ENCODE measurements at places on chromosomes 1 and 21.

- no peak for DNase-seq
Measured at GRCh38 chr1:21903638-21904453, 33.3 kb downstream of the HSPG2 start.

- peak; percentile 17 for DNase-seq
Measured at GRCh38 chr1:103525114-103525606, 339 bp upstream of the RNPC3 start.

DNA sequence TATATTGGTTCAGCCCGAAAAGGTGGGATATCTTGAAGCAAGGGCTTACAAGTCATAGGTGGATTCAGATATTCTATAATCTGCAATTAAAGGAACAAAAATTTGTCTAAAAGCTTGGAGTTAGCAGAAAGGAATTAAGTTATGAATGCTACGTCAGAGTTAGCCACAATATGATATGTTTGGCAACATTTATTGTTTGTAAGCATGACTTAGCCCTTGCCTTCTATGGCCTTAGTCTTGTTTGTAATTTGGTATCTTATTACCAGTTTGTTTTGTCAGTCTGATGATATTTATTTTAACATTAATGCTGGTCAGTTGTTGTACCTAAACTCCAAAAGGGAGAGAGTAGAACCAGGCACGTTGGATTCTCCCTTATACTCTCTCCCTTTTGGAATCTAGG is 43.1 kb upstream of the SUCO start:
- DNase-seq, result no peak

DNA sequence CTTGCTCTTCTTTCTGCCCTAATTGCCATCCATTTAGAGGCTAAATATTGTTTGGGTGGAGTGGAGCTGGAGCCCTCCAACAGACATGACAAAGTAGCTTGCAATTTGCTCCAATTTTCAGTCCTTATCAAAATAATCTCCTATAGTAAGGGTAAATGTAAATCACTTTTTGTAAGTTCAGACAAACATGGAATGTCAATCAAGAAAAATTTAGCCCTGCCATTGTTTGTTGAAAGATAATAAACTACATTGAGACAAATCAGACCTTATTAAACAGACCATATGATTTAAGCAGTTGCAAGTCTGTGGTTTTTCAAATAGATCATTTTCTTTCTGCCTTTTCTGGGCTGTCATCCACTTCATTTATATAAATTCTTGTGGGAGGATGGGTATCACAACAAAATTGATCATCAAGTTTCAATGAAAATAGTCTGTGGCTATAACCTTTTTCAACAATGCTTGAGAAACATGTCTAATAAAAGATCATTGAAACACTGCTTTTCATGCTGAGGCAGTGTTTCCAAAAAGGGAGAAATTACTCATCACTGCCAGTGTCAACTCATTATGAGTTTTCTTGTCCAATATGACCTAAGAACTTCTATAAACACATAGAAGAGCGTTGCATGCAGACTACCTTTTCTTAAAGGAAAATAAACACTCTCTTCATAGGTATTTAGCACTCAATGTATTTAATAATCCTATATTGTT is 1152.0 kb upstream of the B3GALT2 start:
- DNase-seq, result no peak

DNA sequence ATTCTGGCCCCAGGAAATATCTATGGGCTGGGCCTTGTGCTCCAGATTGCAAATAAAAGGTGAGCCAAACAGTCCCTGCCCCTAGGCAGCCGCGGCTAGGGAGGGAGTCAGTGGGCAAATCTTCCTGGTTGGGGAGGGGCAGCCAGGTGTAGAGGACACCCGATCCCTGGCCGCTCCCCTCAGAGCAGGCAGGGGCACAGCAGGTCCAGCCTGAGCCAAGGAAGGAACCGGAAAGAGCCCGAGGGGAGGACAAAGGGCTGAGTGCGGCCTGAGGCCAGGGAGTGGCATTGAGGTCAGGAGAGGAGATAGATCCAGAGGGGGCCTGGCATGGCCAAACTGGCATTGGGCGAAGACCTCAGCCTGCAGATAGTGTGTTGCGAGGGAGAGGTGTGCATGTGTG is 36.6 kb upstream of the ARF1 start:
- no peak for DNase-seq

DNA sequence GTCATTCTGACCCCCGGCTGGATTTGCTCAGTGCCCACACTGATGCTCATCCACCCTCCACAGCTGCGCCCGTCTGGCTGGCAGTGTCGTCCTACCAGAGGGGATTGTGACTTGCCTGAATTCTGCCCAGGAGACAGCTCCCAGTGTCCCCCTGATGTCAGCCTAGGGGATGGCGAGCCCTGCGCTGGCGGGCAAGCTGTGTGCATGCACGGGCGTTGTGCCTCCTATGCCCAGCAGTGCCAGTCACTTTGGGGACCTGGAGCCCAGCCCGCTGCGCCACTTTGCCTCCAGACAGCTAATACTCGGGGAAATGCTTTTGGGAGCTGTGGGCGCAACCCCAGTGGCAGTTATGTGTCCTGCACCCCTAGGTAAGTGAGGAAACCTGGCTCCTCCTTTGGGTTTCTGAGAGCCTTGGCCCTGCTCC is 5.7 kb upstream of the EFNA4 start:
- DNase-seq, result no peak

DNA sequence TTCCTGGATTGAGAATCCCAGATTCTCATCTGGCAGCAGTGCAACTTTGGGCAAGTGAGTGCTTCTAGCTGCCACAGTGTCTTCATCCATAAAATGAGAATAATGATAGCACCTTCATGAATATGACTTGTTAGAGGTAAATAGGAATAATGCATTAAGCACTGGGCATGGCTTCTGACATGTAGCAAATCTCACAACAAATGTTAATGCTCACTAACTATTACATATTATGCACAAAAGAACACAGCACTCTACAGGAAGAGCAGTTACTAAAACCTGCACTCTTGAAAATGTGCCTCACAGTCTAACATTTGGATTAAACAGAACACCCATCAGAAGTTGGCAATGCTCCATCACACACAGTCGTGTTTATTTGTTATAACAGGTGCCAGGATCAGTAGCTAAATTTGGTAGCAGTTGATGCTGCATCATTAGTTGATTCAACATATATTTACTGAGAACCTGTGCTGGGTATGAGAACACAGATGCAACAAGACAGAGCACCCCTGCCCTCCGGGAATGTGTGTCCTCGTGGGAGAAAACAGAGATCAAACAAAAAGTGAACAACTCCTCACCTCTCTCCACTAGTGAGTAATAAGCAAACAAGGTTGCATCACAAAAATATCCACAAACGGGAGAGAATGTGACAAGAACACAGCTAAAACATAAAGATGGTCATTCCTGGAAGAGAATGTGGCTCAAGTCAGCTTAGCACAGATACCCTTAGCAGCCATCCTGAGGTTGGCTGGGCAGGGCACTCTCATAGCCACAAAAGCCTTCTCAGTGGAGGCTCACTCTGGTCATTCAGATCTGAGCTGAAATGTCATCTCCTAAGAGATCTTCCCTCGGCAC is 26.2 kb upstream of the LBR start:
- no peak for DNase-seq

GRCh38 chr1:198677871-198678270 is 39.0 kb downstream of the PTPRC start:
- DNase-seq, result no peak

DNA sequence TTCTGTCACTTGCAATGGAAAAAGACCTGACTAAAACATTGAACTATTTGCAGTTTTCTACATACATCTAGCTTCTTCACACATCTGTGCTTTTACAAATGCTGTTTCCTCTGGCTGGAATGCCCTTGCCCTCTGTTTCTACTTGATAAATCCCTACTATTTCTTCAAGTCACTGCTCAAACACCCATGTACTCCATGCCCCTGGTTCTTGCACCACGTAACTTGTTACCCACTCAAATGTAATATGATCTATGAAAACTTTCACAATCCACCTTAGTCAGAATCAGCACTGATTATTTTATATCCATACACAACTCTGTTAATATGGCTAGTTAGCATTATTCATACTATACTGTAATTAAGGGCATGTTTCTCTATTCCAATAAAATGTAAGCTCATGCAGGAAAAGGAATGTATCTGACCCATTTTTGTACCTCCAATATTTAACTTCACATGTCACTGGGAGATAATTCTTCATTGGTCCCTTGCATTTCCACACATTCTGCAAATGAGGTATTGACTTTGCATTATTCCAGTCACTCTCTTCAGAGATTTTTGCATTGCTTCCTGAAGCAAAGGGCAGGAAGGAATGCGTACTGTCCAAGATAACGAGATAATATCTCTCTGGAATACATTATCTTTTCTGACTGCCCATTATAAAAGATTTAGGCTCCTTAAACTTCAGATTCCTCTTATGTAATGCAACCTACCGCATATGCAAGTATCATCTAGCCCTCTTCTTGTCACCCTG is 158.3 kb downstream of the COL24A1 start:
- no peak for DNase-seq

GRCh38 chr21:45581322-45581712 is 39.1 kb upstream of the SLC19A1 start:
- DNase-seq, result no peak

DNA sequence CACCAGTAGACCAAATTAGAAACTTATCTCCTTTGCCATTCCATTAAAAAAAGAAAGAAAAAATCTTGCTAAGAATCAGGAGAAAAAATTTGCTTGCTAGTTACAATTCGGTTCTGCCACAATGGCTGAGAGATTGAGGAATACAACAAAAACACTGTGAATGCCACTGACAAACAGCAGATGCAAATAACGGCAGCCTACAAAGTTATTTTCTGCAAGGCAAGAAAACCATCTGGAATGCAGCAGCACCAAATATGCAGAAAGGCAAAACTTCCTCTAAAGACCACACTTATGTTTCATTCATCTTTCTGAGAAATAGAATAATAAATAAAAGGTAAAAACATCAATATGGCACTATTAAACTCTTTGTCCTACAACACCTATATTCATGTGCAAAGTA is 75.7 kb downstream of the ENAH start:
- DNase-seq, result no peak

GRCh38 chr1:175019524-175019923 is 3.7 kb downstream of the MRPS14 start:
- no peak for DNase-seq

DNA sequence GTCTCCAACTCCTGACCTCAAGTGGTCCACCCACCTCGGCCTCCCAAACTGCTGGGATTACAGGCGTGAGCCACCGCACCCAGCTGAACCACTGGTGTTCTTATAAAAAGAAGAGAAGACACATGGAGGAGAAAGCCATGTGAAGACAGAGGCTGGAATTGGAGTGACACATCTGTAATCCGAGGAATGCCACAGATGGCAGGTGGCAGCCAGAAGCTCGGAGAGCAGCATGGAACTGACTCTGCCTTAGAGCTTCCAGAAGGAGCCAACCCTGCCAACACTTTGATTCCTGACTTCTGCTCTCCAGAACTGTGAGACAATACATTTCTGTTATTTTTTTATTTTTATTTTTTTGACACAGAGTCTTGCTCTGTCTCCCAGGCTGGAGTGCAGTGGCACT is 59.0 kb upstream of the ATP2B4 start:
- DNase-seq, result no peak

DNA sequence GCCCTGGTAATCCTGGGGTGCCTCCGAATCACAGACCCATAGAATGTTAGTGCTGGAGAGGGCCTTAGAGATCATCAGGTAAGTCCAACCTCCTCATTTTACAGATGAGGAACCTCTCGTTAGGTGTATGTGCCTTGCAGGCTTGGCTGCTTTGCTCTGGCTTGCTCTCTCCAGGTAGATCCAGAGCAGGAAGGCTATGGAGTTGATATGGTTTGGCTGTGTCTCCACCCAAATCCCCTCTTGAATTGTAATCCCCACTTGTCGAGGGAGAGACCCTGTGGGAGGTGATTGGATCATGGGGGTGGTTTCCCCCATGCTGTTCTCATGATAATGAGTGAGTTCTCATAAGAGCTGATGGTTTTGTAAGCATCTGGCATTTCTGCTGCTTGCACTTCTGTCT is 186.0 kb upstream of the PLXNA2 start:
- no peak for DNase-seq

DNA sequence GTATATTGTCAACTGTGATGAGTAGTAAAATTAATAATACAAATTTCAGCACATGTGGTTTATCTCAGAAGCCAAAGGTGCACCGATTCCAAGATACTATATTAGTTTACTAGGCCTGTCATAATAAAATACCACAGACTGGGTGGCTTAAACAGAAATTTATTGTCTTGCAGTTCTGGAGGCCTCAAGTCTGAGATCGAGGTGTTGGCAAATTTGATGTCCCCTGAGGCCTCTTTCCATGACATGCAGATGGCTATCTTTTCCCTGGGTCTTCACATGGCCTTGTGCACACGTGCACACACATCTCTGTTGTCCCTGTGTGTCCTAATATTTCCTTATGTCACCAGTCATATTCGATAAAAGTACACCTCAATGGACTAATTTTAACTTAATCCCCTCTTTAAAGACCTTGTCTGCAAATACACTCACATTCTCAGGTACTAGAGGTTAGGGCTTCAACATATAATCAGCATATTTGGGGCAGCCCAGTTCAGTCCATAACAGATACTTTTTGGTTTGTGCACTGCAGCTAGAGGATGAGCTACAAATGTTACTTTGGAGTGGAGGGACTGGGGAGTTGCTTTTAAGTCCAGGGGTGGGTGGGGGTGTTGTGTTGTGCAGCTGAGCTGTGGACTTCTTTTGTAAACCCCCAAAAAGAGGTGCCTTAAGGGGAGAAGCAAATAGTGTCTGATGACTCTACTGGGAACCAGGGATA is 21.4 kb downstream of the TSNAX start:
- no peak for DNase-seq

- DNase-seq, result no peak
Measured at GRCh38 chr1:15001317-15001915, 152.1 kb upstream of the TMEM51 start.

- no peak for DNase-seq
Measured at GRCh38 chr1:221164951-221165838, 286.0 kb downstream of the HLX start.

DNA sequence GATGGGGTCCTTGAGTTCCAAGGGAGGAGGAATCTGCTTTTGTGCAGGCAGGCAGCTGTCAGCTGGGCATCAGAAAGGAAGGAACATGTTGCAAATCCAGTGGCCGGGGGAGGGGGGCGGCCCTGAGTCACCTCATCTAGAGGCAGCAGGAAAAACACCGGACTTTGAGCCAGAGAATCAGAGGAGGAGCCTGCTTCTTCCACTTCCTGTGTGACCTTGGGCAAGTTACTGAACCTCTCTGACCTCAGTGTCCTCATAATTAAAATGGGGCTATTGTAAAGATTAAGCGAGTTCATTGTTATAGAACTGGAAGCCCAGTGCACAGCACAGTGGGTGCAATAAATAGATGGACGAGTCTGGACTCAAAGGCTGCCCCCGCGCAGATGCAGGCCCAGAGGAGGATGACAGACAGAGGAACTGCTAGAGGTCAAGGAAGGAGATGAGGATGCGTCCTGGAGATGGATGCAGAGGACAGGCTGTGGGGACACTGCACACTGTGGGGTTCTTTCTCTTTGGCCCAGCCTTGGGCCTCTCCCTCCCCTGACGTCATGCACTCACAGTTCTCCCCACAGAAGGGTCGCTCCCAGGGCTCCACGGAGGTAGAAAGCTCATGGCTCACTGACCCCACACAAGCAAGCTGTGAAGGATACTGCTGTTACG is 714.3 kb downstream of the MATN1 start:
- no peak for DNase-seq

Data from hepatic stellate cell (primary cell).